Tibial artery (tissue), 4 donors: ENCODE measurements at places on chromosomes 12 and 14.

GRCh38 chr12:48292040-48292439, 58.7 kb downstream of the ZNF641 start:
- no peak overlapping the region for H3K27ac ChIP-seq
- no peak for DNase-seq
- H3K36me3 ChIP-seq = no peaks in the 10 kb centered on the region
- H3K4me3 ChIP-seq = no peak overlapping the region
- no peaks in the 10 kb centered on the region for H3K27me3 ChIP-seq

- H3K36me3 ChIP-seq = peaks cover 3% of the 10 kb centered on the region
- DNase-seq = no peak
- no peak overlapping the region for H3K27ac ChIP-seq
- H3K4me1 ChIP-seq = no peaks in the 10 kb centered on the region
- no peak overlapping the region for H3K4me3 ChIP-seq
- no peaks in the 10 kb centered on the region for H3K27me3 ChIP-seq
Measured at GRCh38 chr12:86411710-86412109, 155.5 kb upstream of the MGAT4C start.

GRCh38 chr12:106255493-106255892, 7.7 kb upstream of the CKAP4 start:
- H3K27ac ChIP-seq = no peak overlapping the region
- H3K36me3 ChIP-seq = no peaks in the 10 kb centered on the region
- no peak overlapping the region for H3K4me3 ChIP-seq
- H3K4me1 ChIP-seq = no peaks in the 10 kb centered on the region
- DNase-seq = no peak
- H3K27me3 ChIP-seq = no peaks in the 10 kb centered on the region

DNA sequence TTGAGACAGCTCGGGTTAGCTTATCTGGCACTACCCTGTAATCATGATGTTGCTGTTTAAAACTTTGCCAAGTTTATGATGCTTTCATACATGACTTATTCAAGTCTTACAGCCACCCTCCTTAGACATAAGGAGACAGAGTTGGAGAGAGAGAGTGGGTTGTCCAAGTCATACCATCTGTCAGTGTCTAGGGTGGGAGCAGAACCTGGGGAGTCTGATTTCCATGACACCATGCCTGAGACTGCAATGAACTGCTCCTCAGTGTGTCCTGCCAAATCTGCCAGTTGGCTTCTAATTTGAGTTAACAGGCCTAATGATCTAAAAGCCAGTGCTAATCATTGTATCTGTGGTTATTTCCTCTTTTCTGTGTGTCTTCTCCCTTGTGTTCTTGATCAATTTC, 43.7 kb upstream of the PHC1 start:
- no peaks in the 10 kb centered on the region for H3K36me3 ChIP-seq
- no peaks in the 10 kb centered on the region for H3K4me1 ChIP-seq
- H3K27me3 ChIP-seq = no peaks in the 10 kb centered on the region
- H3K27ac ChIP-seq = no peak overlapping the region

- H3K4me1 ChIP-seq = peaks cover 46% of the 10 kb centered on the region
- no peak overlapping the region for H3K4me3 ChIP-seq
- H3K27me3 ChIP-seq = no peaks in the 10 kb centered on the region
- H3K27ac ChIP-seq = peak overlapping the region; percentile 86
Measured at GRCh38 chr12:12899530-12900380, 8.4 kb downstream of the GPRC5A start.

GRCh38 chr14:58794993-58795762, 157.4 kb downstream of the DACT1 start:
- H3K4me1 ChIP-seq = no peaks in the 10 kb centered on the region
- H3K4me3 ChIP-seq = no peak overlapping the region
- DNase-seq = no peak
- H3K27me3 ChIP-seq = no peaks in the 10 kb centered on the region
- no peak overlapping the region for H3K27ac ChIP-seq
- no peaks in the 10 kb centered on the region for H3K36me3 ChIP-seq

- no peak overlapping the region for H3K27ac ChIP-seq
- peaks cover 1% of the 10 kb centered on the region for H3K36me3 ChIP-seq
- peaks cover 13% of the 10 kb centered on the region for H3K4me1 ChIP-seq
- H3K27me3 ChIP-seq = no peaks in the 10 kb centered on the region
Measured at GRCh38 chr14:101813833-101814232, 52.3 kb downstream of the PPP2R5C start.

GRCh38 chr14:94775871-94776210, 5.9 kb upstream of the GSC start:
- no peak overlapping the region for H3K4me3 ChIP-seq
- H3K36me3 ChIP-seq = no peaks in the 10 kb centered on the region
- no peak for DNase-seq
- H3K4me1 ChIP-seq = no peaks in the 10 kb centered on the region
- no peak overlapping the region for H3K27ac ChIP-seq

GRCh38 chr12:89160716-89161123, 191.6 kb downstream of the DUSP6 start:
- H3K4me3 ChIP-seq = no peak overlapping the region
- H3K27ac ChIP-seq = peak overlapping the region; percentile 4
- H3K27me3 ChIP-seq = no peaks in the 10 kb centered on the region
- no peaks in the 10 kb centered on the region for H3K36me3 ChIP-seq

- H3K27ac ChIP-seq = peak overlapping the region; percentile 1
- peaks cover 13% of the 10 kb centered on the region for H3K4me1 ChIP-seq
- H3K27me3 ChIP-seq = no peaks in the 10 kb centered on the region
- H3K36me3 ChIP-seq = no peaks in the 10 kb centered on the region
- H3K4me3 ChIP-seq = no peak overlapping the region
Measured at GRCh38 chr14:54727929-54728328, 161.0 kb downstream of the SAMD4A start.

DNA sequence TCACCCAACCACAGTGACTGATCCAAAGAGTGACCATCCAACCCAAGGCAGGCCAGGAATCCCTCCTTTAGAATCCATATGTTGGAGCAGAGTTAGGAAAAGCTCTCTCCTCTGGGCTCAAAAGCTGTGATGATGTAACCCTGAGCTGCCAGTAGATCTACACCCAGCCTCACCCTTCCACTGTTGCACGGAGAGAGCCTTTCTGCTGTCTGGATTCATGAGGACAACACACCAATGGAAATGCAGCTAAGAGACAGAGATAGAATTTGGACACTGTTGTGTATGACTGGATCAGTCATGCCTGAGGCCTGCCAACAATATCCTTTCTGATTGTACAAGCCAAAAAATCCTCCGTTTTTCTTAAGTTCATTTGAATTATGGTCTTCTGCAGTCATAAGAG, 4.4 kb upstream of the OR6J1 start:
- H3K27me3 ChIP-seq = no peaks in the 10 kb centered on the region
- H3K36me3 ChIP-seq = no peaks in the 10 kb centered on the region
- H3K4me3 ChIP-seq = no peak overlapping the region
- no peaks in the 10 kb centered on the region for H3K4me1 ChIP-seq

DNA sequence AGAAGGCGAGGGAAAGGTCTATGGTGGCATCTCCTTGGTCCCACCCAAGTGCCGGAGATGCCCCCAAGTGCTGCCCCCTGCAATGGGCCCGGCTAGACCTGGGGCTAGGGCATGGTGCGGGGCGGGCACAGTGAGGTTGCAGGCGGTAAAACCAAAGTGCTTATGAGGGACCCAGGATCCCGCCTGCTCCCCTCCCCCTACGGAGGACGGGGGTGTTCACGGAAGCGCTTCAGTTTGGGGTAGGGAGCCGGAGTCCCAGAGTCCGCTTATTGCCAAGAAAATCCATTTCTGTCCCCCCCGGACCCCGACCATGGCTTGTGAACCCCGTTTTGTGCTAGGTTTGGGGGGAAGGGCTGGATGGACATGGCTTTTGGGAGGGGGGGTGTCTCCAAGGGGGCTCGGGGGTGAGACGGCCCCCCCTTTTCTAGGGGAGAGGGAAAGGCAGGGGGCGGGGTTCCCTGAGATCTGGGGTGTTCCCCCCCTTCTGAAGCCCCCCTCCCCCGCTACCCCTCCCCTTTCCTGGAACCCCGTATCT, 5.4 kb upstream of the GPR84 start:
- peaks cover 11% of the 10 kb centered on the region for H3K36me3 ChIP-seq
- H3K27me3 ChIP-seq = no peaks in the 10 kb centered on the region
- peak overlapping the region; percentile 46 for H3K4me3 ChIP-seq

DNA sequence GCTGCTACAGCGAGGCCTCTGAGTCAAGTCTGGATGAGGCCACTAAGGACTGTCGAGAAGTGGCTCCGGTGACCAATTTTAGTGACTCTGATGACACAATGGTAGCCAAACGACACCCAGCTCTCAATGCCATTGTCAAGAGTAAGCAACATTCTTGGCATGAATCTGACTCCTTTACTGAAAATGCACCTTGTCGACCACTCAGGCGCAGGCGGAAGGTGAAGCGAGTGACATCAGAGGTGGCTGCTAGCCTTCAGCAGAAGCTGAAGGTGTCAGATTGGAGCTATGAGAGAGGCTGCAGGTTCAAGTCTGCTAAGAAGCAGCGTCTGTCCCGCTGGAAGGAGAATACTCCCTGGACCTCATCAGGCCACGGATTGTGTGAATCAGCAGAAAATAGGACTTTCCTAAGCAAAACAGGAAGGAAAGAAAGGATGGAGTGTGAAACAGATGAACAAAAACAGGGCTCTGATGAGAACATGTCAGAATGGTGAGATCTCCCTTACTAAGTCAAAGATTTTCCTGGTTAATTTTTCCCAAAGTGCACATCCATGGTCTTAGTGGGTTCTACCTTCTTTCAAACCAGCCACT, 2.9 kb downstream of the GPATCH2L start:
- H3K27me3 ChIP-seq = no peaks in the 10 kb centered on the region
- DNase-seq = no peak
- H3K4me3 ChIP-seq = no peak overlapping the region
- H3K27ac ChIP-seq = no peak overlapping the region
- H3K4me1 ChIP-seq = peaks cover 32% of the 10 kb centered on the region
- H3K36me3 ChIP-seq = peaks cover 20% of the 10 kb centered on the region

- H3K27ac ChIP-seq = no peak overlapping the region
- no peak overlapping the region for H3K4me3 ChIP-seq
- H3K4me1 ChIP-seq = no peaks in the 10 kb centered on the region
- H3K27me3 ChIP-seq = no peaks in the 10 kb centered on the region
Measured at GRCh38 chr12:67818459-67818903, 169.9 kb downstream of the DYRK2 start.

DNA sequence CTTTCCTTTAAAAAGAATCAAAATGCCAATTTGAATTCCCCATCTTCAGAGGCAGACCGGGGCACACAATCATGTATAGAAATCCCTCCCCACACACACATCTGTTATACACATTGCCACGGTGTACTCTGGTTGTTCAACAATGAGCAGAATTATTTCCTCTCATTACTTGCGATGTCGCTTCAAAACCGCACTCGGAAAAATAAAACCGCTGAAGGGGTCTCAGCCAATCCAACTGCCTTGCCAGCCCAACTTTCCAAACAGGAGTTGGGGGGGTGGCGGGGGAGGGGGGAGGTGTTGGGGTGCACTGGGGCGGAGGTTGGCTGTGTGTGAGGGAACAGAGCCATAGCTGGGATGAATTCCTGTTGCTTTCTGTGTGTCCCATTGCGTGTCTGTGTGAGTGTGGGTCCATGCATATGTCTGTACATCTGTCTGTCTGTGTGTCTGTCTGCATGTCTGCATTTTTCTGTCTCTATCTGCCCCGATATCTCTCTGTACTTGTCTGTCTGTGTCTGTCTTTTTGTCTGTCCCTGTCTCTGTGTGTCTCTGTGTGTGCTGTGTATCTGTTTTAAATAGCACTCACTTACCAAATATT, 163.6 kb upstream of the TBX3 start:
- H3K36me3 ChIP-seq = no peaks in the 10 kb centered on the region
- H3K4me3 ChIP-seq = no peak overlapping the region
- H3K27me3 ChIP-seq = no peaks in the 10 kb centered on the region
- DNase-seq = no peak

DNA sequence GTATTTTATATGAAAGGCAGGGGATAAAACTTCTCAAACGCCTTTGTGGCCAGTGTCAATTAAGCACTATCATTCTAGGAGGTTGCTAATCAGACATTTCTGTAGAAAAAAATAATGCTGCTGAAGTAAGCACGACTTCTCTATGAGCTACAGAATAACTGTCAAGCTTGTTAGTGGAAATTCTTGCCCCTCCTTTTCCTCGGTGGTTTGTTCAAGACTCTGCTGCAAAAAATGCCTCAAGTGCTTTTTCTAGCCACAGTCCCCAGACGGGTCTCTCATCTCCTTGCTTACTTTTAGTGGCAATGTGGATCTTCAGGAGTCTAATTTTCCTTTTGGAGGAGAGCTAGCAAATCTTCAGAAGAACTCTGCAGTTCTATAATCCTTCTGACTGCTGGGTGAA, 452.0 kb downstream of the FUT8 start:
- H3K4me1 ChIP-seq = no peaks in the 10 kb centered on the region
- DNase-seq = no peak
- H3K4me3 ChIP-seq = no peak overlapping the region
- H3K27me3 ChIP-seq = no peaks in the 10 kb centered on the region
- H3K36me3 ChIP-seq = no peaks in the 10 kb centered on the region

DNA sequence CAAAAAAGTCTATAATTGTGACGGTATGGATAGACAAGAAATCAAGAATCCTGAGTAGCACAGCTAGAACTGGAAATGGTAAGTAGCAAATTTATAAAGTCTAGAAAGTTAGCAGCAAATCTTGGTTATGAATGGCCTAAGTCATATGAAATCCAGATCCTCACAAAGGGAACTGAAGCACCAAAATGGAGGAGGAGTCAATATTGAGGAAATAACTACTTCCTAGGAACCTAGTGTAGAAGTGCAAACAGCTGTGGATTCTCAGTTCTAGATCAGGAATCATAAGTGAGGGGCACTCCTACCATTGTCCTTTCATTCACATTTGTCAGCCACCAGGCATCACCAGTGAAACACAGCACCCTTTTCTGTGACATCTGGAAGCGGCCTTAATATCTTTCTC, 202.2 kb upstream of the DCN start:
- H3K27me3 ChIP-seq = no peaks in the 10 kb centered on the region
- no peak for DNase-seq
- H3K27ac ChIP-seq = no peak overlapping the region

GRCh38 chr14:25381498-25381897, 331.6 kb upstream of the STXBP6 start:
- no peak for DNase-seq
- no peaks in the 10 kb centered on the region for H3K36me3 ChIP-seq
- no peak overlapping the region for H3K27ac ChIP-seq
- no peaks in the 10 kb centered on the region for H3K4me1 ChIP-seq
- no peaks in the 10 kb centered on the region for H3K27me3 ChIP-seq
- H3K4me3 ChIP-seq = no peak overlapping the region

GRCh38 chr14:89000007-89000942, 175.8 kb downstream of the TTC8 start:
- no peak overlapping the region for H3K27ac ChIP-seq
- no peak overlapping the region for H3K4me3 ChIP-seq
- no peak for DNase-seq
- peaks cover 9% of the 10 kb centered on the region for H3K4me1 ChIP-seq

- no peak for DNase-seq
- H3K36me3 ChIP-seq = no peaks in the 10 kb centered on the region
- H3K4me1 ChIP-seq = no peaks in the 10 kb centered on the region
- no peak overlapping the region for H3K4me3 ChIP-seq
- H3K27ac ChIP-seq = no peak overlapping the region
- no peaks in the 10 kb centered on the region for H3K27me3 ChIP-seq
Measured at GRCh38 chr14:97329701-97330100, 532.5 kb downstream of the VRK1 start.
